ENCODE measurements at places on chromosomes 7 and 10.

- DNase-seq, result no peak
These were observed 14.4 kb downstream of the FFAR4 start for GRCh38 chr10:93580828-93581227.

DNA sequence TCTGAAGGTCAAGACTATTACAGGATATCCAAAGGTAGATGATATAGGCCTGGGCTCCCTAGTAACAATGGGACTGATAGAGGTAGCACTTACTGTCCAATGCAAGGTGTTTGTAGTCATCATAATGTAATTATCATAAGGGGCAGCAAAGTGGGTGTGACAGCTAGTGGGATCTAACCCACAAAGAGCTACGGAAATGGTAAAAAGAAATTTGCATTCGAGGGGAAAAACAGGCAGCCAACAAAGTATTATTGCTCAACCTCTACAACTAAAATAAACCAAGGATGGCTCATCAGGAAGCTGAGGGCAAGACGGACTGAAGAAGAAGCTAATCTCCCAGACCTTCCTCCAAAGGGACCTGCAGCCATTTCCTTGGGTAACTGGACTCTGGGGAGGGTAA, 211.0 kb downstream of the WDR11 start:
- no peak for DNase-seq

GRCh38 chr7:106050746-106051117, 61.4 kb downstream of the SYPL1 start:
- DNase-seq, result no peak

DNA sequence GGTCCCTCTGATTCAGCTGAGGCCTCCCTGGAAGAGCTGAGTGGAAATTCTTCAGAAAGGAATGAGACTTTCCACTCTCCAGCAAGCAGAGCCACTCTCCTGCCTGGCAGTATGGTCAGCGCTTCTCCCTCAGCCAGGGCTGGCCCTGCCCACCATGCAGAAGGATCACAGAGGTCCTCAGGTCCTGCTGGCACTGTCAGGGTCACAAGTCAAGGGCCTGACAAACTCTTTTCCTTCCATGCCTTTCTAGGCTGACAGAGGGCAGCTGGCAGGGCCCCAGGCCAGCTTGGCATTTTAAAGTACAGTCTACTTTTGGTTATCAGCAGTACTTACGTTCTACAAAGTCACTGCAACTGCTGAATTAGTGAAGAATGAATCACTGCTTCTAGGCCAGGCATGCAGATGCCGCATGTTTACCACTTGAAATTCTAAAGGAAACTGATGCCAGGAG, 119.3 kb upstream of the FRMD4A start:
- DNase-seq, result no peak
